GM23338 (cell line): ENCODE measurements at places on chromosomes 1 and 21.
A peak's percentile ranks its signal among the peaks of the same experiment; 100 is the strongest.

DNA sequence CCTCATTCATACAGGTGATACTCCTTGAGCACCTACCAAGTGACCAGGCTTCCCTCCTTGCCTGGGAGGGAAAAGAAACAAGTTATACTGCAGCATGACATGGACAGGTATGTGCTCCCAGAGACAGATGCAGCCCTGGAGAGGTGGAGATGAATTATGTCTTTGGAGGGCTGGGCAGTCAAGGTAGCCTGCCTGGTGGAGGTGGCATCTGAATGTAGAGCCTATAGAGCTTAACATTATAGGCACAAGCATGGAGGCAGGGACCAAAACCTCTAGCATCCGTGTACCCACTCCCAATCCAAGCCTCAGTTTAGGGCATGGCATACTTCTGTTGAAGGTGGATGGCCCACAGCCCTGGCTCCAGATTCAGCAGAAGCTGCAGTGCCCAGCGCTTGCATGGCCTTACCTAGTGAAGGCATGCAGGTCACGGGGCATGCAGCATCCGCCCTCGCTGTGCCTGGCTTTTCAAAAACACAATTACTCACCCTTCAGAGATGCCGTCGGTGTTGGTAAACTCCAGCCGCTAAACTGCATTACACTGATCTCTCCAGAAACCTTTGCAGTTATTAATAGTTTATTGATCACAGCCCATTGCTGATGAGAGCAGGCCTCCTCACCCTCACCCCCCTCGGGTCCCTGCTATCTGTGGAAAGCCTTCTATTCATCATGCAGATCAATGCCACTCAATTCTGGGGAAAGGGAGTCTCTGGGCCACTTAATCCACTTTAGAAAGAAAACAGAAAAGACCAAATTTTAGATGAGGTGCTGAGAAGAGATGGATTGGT, 151.1 kb upstream of the KLHDC7A start:
- no peak for DNase-seq

GRCh38 chr1:76657623-76658022, 209.7 kb upstream of the ST6GALNAC5 start:
- no peak for DNase-seq

- DNase-seq: peak; percentile 31
Measured at GRCh38 chr21:16330908-16331268, 601.1 kb downstream of the USP25 start.

- no peak for DNase-seq
Measured at GRCh38 chr21:40018871-40019475, 151.7 kb downstream of the PCP4 start.

- no peak for DNase-seq
Measured at GRCh38 chr1:187042538-187042937, 213.8 kb downstream of the PLA2G4A start.

GRCh38 chr1:95057351-95057750, 15.4 kb downstream of the ALG14 start:
- no peak for DNase-seq

DNA sequence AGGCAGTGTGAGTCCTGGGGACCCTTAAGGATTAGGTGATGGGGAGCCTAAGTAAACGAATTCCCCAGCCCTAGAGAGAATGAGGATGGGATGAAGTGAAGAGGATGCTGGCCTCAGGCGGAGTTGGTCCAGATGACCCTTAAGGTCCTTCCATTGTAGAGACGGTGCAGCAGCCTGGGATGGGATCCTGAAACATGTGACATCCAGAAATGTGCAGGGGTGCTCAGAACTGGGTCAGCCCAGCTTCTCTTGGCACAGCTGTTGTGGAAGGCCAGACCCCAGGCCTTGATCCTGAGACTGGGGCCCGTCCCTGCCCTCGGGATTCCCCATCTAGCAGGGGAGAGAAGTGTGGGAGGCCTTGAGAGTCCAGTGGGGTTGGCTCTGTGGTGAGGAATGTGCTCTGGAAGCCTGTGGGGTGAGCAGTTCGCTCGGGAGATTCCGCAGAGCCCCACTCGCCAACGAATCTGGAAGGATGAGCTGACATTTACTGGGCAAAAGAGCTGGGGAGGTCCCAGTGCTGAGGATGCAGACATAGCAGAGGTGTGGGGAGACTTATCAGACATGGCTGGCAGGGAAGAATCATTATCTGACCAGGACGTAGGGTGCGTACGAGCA, 28.1 kb downstream of the A3GALT2 start:
- no peak for DNase-seq

DNA sequence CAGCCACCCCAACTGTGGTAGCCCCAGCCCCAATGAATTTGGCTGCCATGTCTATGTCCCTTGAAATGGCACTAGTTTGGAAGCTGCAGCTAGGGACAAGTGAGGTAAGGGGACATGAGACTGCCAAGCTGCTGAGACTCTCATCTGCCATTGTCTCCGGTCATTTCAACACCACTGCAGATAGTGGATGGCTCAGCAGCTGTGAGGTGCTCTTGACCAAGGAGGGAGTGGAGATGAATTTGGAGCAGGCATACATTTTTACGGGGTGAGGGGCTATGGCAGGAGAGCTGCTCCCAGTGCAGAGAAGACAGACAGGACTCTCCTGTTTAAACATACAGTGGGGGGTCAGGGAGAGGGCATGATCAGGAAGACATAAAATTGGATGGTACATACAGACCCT, 315.5 kb upstream of the CAMK1G start:
- DNase-seq: no peak

DNA sequence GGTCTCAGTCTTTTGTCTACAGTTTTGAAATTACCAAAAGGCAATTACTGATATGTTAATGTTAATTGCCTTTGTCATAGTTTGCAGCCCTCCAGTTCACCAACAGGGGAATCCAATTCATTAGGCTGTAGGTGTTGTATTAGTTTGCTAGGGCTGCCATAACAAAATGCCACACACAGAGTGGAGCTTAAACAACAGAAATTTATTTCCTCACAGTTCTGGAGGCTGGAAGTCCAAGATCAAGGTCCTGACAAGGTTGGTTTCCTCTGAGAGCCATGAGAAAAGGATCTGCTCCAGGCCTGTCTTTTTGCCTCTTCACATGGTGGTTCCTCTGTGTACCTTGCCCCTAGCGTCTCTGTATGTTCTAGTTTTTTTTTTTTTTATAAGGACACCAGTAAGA, 1.3 kb downstream of the RTCA start:
- no peak for DNase-seq

- DNase-seq: peak; percentile 93
Measured at GRCh38 chr1:36285443-36286101, 20.6 kb upstream of the SH3D21 start.

GRCh38 chr1:208977012-208977411, 606.5 kb upstream of the CAMK1G start:
- no peak for DNase-seq

GRCh38 chr1:73040811-73041210, 758.5 kb upstream of the NEGR1 start:
- peak; percentile 50 for DNase-seq
